ENCODE measurements at places on chromosomes 13 and 19. TPM values are rescaled to one million over a fixed set of nuclear protein-coding genes. Genes with fewer than 3 reads are reported as not detected.

Gene CRTC1
- 1.0 TPM for total RNA-seq

Gene LMO7
- 123 TPM for total RNA-seq

Gene HCN2
- total RNA-seq, result 1.3 TPM

Gene EDDM13
- total RNA-seq, result 0.36 TPM
